CD4-positive, alpha-beta T cell treated with Interleukin-21 for 1 hour (primary cell): ENCODE measurements at places on chromosomes 1 and 21.

DNA sequence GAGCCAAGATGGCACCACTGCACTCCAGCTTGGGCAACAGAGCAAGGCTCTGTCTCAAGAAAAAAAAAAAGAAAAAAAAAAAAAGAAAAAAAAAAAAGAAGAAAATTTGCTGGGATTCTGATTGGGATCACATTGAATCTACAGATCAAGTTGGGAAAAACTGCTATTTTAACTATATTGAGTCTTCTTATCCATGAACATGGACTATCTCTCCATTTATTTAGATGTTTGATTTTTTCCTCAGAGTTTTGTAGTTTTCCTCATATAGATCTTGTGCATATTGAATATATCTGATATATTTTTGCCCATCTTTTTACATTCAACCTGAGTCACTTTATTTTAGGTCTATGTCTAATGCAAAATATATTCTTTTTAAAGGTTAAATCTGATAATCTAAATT lies 58.3 kb upstream of the B3GALNT2 start:
- DNase-seq, result no peak

DNA sequence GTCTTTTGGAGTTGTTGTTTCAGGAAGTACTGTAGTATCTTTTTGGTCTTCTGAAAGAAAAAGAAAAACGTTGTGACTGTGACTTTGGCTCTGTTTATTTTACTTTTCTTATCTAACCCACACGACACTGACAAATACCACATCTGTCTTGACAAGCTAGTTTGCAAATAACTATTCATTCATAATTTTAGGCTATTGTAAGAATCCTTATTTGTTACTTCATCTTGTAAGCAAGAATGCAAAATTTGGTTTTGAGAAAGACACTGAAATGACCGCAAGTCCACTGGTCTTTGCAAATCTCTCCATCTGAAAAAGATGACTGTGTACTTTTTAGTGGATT lies 12.7 kb downstream of the TGFB2 start:
- no peak for DNase-seq

DNA sequence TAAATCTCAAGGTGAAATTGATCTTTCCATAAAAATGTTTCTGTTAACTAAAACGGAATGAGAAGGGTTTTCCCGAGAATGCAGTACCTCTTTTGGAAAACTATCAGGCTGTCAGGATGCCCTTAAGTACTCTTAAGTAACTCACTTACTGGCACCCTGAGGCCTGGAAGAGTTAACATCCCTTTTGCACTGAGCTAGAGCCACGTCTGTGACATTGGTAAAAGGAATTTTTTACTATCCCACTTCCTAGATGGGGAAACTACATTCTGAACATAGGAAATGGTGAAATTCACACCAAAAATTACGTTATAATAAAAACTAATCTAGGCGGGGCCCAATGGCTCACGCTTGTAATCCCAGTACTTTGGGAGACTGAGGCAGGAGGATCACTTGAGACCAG lies 39.7 kb upstream of the MAP10 start:
- DNase-seq, result no peak

DNA sequence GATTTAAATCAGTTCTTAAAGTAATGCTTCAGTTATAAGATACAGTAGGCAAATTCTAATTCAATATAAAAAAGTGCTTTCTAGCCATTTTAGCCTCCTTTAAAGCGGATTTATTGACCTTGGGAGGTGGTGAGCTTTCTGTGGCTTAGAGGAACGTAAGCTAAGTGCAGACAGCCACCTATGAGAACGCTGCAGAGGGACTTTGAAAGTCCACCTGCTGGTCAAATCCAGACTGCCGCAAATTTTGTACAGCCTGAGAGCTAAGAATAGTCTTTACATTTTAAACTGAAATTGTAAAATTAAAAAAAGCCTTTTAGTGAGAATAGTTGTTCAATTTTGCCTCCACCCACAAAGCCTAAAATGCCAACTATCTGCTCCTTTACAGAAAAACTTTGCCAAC lies 67.0 kb upstream of the SSX2IP start:
- no peak for DNase-seq

DNA sequence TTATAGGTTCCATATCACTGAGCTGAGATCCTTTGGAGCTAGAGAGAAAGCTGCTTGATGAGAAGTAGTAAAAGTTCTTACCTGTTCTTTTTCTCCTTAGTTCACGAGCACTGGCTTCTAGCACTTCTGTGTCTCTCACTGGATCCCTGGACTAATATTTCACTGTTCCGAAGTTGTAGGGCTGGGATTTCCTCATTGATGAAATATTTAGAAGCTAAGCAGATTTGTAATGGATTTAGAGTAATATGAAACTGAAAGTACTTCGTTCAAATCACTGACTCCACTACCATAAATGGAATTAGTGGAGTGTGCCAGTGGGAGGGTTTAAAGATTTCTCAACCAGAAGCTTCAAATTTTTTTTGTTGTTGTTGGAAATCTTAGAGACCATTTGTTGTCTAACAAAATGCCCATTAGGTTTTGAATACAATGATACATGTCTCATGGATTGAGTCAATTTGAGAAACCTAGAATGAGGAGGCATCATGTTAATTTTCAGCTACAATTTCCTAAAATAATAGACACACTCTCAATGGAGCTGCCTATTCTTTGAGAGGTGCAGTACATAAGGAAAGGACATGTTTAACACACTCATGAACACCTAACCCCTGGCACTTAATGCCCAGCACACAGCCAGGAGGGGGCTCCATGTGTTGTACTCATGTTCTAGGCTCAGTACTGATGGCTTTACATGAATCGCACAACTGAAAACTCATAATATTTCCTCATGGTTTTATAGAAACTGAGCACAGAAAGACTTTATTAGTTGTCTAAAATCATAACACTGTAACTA lies at the start of gene GBP1:
GBP1 (minus strand) TSS at position 130 of the 790 bp plus-strand sequence. CDS start 1,974 bp downstream, outside the sequence.
- peak; percentile 75 for DNase-seq

DNA sequence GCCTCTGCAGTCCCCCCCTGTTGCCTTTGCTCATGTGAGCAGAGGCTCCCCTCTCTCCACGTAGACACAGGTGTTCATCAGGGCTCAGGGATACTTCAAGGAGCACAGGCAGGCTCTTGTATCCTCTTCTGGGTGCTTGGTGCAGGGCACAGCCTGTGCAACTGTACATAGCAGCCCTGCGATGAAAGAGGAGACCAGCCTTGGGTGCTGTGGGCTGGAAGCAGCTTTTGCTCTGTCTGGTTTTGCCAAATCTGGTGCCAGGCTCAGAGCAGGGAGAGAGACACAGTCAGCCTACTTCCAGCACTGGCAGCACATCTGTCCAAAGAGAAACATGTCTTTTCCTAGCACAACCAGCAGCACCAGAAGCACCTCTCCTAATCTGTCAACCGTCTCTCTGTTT lies 132.1 kb downstream of the ETS2 start:
- no peak for DNase-seq

DNA sequence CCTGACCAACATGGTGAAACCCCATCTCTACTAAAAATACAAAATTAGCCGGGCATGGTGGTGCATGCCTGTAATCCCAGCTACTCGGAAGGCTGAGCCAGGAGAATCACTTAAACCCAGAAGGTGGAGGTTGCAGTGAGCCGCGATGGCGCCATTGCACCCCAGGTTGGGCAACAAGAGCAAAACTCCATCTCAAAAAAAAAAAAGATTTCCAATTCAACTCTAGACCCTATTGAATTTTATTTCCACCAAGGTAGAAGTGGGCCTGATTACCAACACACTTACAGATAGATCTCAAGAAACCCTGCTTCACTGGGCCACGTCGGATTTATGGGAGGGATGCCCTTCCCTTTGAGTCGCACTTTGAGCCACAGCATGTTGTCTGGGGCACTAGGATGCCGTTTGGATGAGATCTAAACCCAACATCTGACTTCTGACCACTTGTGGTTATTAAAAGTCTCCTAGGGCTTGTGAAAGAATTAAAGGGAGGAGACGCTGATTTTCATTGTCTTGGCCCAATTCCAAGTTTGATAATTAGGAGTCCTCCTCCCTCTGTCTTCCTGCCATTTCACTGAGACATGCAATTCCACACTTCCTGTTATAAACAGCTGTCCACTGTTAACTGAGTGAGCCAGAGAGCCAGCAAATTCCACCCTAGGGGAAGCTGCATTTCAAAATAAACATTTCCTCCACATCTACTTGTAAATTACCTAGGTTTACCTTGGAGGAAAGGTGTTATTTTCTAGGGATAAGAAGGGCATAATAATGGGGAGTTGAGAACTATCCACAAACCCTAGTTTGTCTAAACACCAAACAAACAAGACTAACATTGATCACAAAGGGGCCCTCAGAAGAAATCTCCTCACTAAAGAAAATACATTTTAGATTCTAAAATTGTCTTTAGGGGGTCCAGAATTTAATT lies 5.2 kb upstream of the RERE start:
- no peak for DNase-seq

- no peak for DNase-seq
Measured at GRCh38 chr1:225774281-225775147, 3.1 kb upstream of the SRP9 start.

DNA sequence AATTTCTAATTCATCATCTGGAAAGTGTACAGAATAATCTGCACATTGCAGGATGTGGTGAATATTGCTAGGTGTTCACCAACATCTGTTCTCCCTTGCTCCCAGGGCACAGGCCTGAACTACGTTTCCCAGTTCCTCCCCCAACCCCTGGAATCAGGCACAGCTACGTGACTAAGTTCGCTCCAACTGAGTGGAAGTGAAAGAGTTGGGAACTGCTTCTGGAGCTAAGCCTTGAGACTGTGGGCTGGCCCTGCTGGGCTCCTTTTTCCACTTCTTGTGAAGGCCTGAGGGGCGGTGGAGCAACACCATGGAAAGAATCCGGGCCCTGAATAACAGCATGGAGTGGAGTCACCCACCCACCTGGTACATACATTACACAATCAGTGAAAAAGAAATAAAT lies 534.6 kb downstream of the SMYD3 start:
- no peak for DNase-seq

DNA sequence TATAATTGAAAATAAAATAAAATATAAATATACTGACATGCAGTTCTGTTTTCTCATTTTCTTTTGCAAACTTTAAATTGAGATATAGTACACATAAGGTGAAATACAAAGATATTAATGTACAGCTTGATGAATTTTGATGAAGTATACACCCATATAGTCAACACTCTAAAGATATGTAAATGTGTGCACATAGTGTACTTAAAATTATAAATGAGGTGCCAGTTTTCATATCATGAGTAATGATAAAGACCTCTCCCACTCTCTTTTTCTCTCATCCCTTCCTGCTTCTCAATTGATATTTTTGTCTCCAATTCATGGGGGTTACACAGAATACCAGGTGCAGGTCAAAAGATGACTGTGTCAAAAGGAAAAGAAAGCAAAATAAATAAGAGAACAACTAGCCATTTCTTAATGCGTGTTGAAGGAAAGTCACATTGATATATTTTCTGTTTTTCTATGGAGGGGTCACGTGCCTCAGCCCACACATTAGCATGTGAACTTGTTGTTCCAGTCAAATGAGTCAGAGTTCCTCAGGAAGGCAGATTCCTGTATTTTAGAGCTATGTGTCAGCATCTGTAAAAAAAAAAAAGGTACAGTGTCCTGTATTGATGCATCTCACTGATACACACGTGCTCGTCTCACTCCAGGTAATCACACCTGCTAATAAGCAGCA lies 64.3 kb upstream of the HOOK1 start:
- DNase-seq, result no peak

DNA sequence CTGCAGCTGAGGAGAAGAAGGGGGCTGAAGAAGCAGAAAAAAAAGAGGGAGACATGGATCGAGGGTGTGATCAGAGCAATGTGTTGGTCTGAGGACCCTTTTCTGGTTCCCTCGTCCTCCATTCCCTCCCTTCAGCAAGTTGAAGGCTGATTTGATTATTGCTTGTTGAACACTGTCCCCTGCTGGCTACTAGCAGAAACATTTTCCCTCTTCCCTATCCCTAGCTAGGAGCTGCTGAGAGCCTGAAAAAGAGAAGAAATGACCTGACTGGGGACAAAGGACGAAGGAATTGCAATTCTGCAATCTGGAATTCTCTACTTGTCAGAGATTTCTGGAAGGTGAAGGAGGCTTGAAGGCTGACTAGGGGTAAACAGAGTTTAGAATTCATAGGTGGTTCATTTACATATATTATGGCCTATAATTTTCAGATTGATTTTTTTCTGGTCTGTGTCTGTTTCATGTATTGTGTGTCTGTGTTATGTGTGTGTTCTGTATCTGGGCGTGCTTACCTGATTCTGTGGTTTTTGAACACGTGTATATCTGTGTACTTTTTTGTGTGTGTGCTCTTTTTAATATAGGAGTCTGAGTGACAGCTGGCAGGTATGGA lies 9.8 kb downstream of the NHLH1 start:
- DNase-seq, result peak; percentile 62

DNA sequence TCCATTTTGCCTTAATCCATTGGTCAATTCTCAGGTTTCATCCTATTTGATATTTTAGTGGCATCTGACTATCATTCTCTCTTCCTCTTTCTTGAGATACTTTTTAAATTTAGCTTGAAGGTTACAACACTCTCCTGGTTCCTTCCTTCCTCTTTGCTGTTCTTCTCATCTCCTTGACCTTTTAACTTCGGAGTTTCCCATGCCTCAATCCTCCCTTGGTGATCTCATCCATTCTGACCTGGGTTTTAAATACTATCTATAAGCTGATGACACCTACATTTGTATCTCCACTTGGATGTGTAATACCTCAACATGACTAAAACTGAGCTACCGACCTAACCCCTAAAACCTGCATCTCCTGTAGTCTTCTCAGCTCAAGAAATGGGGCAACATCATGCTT lies 4.8 kb upstream of the ZNF687 start:
- peak; percentile 14 for DNase-seq

- no peak for DNase-seq
Measured at GRCh38 chr1:99849413-99849743, 783 bp upstream of the AGL start.

GRCh38 chr1:92446546-92446945 lies 40.2 kb downstream of the GFI1 start:
- no peak for DNase-seq

DNA sequence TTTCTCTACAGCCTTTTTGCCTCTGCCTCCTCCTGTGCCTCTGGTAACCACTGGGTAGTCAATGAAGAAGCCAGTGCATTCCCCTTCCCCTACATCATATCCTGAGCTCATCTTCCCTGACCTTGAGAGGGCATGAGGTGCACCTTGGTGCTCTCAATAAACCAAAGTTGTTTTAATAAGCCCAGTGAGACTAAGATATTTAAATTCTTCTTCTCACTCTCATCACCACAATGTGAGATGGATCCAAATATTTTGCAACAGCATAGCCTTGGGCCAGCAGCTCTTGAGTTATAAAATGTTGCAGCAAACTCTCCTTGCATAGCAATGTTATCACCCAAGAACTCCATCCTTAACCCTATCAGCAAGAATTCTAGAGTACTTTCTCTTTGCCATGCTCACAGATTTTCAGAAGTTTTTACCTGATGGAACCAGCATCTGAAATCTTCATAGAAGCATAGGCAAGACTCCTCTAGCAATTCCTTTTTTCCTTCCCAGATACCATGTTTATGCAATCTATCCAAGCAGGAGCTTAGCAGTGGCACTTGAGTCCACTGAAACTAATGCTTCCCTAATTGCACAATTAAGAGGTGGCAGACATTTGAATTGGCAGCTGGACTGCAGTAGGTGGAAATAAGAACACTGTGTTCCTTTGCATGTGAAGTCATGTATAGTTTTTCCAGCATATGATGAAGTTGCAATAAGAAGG lies 36.8 kb downstream of the CDC7 start:
- DNase-seq, result no peak
